CD4-positive, alpha-beta T cell treated with Interleukin-6 at 100 ng/mL for 8 hours (primary cell): ENCODE measurements at places on chromosomes 4 and X.
A peak's percentile ranks its signal among the peaks of the same experiment; 100 is the strongest.

- DNase-seq, result no peak
Measured at GRCh38 chr4:176002007-176002613, 63.5 kb upstream of the WDR17 start.

- DNase-seq, result no peak
Measured at GRCh38 chr4:173522160-173522950, 7.7 kb downstream of the HAND2 start.

- no peak for DNase-seq
Measured at GRCh38 chrX:31228415-31228832, 156.6 kb upstream of the FTHL17 start.

DNA sequence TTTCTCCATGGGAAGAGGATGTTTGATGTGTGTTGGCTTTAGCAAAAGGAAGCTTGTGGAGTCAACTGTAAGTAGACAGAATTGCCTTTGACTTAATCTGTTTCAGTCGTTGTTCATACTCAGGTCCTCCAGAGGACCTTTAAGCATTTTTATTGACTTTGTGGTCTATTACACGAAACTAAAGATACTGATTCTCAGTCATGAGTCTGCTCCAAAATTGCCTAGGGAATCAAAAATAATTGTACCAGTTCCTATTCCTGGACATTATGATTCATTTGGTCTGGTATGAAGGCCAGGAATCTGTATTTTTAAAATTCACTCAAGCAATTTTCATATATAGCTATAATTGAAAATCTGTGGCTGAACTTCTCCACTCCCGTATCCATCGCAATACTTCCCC lies 38.6 kb downstream of the AR start:
- DNase-seq, result no peak

- no peak for DNase-seq
Measured at GRCh38 chrX:40170830-40171512, 73.2 kb upstream of the BCOR start.

GRCh38 chrX:71586929-71587328 lies 8.7 kb downstream of the GCNA start:
- no peak for DNase-seq

- DNase-seq, result no peak
Measured at GRCh38 chrX:46547857-46548256, 2.6 kb upstream of the ZNF674 start.

DNA sequence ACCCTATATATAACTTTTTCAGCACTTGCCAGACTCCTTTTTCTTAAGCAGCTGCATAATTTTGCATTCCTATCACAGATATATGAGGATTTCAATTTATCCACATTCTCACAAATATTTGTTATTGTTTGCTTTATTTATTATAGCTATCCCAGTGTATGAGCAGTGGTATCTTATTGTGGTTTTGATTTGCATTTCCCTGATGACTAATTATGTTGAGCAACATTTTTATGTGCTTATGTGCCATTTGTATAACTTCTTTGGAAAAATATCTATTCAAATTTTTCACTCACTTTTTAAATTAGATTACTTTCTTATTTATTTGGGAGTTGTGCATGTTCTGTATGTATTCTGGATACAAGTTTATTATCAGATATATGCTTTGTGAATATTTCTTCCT lies 361.9 kb downstream of the KCTD8 start:
- DNase-seq, result no peak

DNA sequence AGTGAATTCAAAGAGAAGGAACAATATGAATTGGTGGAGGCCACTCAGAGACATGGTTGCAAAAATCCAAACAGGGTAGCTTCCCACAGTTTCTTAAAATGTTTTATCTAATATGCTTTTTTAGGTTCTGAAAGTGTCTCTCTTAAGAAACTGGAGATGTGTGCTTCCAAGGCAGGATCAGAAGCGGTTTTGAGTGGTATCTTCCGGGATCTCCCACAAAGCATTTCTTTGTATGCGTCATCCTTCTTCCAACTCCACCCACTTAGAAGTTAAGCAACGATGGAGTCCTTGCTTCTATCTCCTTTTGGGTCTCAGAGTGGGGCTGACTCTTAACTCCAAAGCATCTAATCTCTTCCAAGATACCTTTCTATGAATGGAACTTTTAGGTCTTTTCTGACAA lies 196.7 kb downstream of the MID1 start:
- no peak for DNase-seq

DNA sequence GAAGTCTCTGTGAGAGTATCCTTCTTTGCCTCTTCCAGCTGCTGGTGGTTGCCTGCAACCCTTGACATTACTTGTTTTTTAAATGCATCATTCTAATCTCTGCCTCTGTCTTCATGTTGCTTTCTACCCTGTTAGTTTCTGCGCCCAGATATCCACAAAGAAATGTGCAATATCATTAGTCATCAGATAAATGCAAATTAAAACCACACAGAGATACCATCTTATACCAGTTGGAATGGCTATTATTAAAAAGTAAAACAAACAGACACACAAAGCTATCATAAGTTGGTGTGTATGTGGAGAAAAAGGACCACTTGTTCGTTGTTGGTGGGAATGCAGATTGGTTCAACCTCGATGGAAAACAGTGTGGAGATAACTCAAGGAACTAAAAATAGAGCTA lies 517.4 kb downstream of the FAT4 start:
- DNase-seq, result no peak

DNA sequence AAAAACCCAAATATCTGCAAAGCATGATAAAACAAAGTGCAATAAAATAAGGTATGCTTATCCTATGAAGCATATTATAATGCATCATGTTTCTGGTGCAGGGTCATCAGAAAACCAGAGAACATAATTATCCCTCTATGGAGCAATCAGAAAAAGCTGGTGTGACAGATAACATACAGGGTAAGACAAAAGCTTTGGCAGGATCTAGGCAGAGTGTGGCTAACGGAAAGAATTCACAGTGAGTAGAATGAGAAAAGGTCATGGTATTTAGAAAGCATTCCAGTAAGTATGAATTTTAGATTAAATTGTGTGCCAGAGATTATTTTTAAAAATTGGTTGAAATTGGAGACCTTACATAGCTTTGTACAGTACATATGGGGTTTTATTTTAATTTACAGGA lies 29.0 kb upstream of the UGT2B4 start:
- no peak for DNase-seq

DNA sequence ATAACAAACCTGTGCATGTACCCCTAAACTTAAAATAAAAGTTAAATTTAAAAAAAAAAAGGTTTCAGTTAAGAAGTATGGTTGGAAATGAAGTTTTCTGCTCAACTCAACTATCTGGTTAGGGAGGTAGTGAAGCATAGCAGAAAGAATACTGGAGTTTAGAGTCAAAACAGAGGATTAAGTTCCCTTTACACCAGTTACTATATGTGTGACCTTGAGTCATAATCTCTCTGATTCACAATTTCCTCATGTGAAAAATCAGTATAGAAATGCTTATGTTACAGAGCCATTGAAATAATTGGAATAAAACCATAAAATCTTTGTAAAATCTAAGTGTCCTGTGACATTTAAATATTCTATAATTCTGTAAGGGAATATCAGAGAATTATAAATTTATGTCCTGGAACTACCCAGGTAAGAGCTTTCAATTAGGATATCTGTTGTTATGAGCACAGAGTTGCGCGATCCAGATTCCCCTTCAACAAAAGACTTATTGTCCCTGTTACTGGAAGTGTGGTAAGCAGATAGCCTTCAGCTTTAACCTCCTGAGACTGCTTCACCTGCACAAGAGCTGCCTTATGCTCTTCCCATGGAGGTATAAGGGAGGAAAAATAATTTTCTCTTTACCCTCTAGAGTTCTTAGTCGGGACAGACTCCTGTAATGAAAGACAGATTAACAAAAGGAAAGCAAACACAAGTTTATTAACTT lies 203.8 kb upstream of the NRK start:
- no peak for DNase-seq

GRCh38 chr4:42369489-42369888 lies 27.8 kb upstream of the SHISA3 start:
- DNase-seq, result no peak

DNA sequence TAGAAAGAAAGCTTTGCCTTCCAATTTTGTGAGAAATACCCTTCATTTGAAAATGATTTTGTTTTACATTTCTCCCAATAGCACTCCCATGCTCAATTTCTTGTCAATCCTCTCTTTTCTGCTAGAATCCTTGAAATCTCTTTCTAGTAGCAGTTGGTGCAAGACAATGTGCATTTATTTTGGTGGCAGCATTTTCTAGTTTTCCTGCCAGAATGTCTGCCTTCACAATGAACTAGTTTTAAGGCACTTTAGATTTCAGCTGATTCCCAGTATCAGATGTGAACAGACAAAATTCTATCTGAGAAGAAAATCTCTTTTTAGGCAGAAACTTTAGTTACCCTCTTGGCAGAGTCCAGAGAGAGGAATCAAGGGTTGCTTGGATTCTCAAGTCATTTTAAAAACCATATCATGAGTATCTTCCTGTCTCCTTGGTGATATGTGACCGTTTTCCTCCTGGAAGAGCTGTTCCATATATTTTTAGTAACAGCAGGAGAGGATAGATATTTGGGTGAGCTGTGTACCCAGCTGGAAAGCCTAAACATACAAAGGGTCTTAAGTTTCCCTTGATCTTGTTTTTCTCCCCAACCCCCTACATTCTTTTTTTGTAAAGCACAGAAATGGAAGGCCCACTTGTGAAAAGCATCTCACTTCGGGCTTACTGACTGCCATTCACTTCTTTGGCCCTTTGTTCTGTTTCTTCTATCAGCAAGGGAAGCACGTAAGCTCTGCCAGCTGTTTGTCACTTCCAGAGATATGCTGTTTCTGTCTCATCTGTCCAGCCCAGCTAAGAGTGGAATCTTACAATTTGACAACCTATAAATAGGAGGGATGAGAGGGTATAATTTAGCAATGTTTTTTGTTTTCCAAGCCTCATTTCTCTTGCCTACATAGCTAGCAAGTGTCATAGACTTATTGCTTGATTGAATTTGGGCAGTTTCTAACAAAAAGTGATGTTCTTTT lies 38.7 kb downstream of the TSPAN7 start:
- no peak for DNase-seq

- DNase-seq, result no peak
Measured at GRCh38 chr4:151035328-151035727, 20.2 kb upstream of the LRBA start.

GRCh38 chr4:113760795-113761619 lies 531 bp downstream of the CAMK2D start:
- DNase-seq, result peak; percentile 30

DNA sequence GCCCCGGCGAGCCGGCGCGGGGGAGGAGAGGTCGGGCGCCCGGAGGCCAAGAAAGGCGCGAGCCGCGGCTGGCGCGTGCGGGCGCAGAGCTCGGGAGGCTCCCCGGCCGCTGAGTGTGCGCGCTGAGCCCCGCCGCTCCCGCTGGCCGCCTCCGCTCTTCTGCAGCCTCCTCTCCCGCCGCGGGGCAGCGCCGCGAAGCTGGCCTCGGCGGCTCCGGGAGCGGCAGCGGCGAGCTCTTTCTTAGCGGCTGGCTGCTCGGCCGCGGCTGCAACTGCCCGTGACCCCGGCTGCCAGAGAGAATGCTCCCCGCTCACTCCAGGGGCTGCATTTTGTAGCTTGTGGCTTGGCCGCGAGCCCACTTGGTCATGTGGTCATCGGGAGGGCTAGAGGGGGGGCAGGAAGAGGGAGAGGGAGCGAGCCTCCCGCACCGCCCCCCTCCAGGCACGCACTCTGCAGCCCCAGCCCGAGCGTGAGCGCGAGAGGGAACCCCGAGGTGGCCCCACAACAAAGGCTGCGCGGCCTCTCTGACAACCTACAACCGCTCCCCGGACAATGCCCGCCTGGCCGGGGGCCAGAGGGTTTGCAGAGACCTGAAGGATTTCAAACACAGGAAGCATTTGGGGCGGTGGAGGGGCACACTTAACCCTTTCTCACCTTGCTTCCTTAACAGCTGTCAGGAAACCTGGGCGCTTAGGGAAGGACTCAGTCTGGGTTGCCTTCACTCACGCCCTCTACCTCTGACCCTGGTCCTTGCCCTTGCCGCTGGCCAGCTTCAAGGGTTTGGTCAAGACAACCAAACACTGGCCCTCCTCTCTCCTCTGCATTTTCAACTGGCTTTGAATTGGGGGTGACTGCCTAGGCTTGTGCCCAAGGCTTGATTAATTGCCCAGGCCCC lies at the start of gene APLN:
APLN (minus strand) TSS at position 305 of the 895 bp plus-strand sequence. CDS start 326 bp downstream, outside the sequence.
- DNase-seq, result no peak

- no peak for DNase-seq
Measured at GRCh38 chr4:2927016-2927695, 36.0 kb downstream of the NOP14 start.

DNA sequence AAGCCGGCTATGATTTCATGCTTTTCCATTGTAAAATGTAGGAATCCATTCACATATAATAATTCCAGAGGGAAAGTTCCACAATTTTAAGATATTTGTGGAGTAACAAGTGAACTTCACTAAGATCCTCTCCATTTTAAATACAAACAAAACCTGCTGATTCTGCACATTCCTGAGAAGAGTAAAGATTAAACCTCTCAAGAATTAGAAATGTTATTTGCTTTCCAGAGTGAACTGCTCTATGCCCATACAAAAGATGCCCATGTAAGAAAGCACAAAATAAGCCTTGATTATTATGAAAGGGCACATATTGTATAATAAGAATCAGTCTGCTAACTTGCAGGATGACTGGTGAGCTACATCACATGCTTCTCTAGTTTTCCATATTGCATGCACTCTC lies 241.5 kb downstream of the COX18 start:
- DNase-seq, result no peak

DNA sequence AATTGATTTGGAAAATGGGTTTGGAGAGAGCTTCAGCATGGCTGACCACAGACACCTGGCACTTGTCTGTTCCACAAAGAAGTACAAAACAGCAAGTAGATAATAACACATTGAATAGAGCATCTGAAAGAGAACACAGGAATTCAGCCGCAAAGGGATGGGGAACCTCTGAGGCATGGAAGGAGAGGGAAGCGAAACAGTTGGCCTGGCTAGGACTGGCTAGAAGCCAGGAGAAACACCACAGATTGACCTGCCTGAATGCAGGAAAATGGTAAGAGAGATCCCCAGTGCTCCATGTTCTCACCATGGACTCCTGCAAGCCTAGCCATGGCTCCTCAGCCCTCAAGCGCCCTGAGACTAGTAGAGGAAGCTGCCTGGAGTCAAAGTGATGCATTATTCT lies 169.7 kb upstream of the SH3RF1 start:
- DNase-seq, result no peak

DNA sequence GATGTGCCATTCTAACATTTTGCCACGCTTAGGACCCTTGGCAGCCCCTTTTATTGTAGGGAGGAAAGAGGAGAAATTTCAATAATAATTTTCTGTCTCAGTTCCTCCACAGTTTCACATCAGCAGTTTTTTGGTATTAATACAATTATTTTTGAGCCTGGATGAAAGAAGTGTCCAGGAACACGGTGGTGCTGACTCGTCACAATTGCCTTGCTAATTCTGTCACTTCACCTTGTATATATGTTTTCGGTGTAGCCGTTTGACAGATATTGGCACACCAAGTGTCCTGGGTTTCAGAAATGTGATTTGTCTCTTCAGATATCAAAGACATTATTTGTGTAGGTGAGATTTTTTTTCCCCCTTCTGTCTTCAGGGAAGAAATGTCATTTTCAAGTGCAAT lies 142.2 kb downstream of the ARHGAP10 start:
- no peak for DNase-seq

DNA sequence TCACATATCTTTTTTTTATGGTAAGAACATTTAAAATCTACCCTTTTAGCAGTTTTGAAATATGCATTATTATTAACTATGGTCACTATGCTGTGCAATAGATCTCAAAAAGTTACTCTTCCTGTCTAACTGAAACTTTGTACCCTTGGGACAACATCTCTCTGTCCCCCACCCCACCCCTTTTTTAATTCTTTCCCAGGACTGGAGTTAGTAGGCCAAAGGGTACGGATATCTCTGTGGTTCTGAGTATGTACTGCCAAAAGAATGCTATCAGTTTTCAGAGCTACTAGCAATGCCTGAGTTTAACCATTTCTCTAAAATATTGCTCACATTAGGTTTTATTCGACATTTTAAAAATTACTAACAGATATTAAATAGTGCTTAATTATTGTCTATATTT lies 4.7 kb upstream of the FAM241A start:
- no peak for DNase-seq
